ENCODE measurements at places on chromosomes 12 and 14. TPM values are rescaled to one million over a fixed set of nuclear protein-coding genes. Genes with fewer than 3 reads are reported as not detected.

The HOXC9 gene
- total RNA-seq: 0.36 TPM

The GDF3 gene
- not detected for total RNA-seq

The LRRK2 gene
- 1.4 TPM for total RNA-seq

The EIF2S3B gene
- 0.80 TPM for total RNA-seq

The FBLN5 gene
- total RNA-seq: 1.9 TPM

The B3GNT4 gene
- total RNA-seq: 0.86 TPM

The CFAP251 gene
- total RNA-seq: 3.3 TPM

The PNN gene
- total RNA-seq: 95.7 TPM

The FLVCR2 gene
- total RNA-seq: 11.8 TPM

The DBX2 gene
- 0.10 TPM for total RNA-seq

The SDSL gene
- 4.5 TPM for total RNA-seq

The TPH2 gene
- not detected for total RNA-seq

The SIX6 gene
- not detected for total RNA-seq

The KRT73 gene
- total RNA-seq: not detected

The YLPM1 gene
- total RNA-seq: 65.4 TPM

The LAG3 gene
- 2.6 TPM for total RNA-seq

The RTL1 gene
- total RNA-seq: 1.5 TPM

The GNB3 gene
- total RNA-seq: 6.3 TPM

The RHOJ gene
- 0.17 TPM for total RNA-seq

The NRIP2 gene
- 1.2 TPM for total RNA-seq

The TAS2R7 gene
- not detected for total RNA-seq

The SCFD1 gene
- 68.8 TPM for total RNA-seq

GRCh38 chr14:102231476-102232347, 73.3 kb downstream of the MOK start:
- DNase-seq: no peak

DNA sequence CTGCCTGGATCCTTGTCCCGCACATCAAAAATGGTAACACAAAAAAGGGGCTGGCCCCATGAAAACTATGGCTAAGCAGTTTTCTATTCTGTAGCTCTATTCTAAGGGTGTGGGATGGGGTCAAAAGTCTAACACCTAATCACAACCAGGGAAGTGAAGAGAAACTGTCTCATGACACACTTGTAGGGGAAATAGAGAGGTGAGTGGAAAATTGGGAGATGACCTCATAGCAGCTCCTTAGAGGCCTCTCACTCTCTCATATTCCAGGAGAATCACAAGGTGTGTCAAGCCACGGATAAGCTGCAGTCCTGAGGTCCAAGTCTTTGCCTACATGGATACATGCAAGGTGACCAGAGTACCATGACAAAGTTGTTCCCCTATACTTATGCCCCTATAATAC, 10.7 kb downstream of the KLHL28 start:
- no peak for DNase-seq

GRCh38 chr14:80751285-80751684, 190.3 kb downstream of the CEP128 start:
- no peak for DNase-seq

- DNase-seq: no peak
Measured at GRCh38 chr14:55239320-55239719, 31.9 kb upstream of the FBXO34 start.

DNA sequence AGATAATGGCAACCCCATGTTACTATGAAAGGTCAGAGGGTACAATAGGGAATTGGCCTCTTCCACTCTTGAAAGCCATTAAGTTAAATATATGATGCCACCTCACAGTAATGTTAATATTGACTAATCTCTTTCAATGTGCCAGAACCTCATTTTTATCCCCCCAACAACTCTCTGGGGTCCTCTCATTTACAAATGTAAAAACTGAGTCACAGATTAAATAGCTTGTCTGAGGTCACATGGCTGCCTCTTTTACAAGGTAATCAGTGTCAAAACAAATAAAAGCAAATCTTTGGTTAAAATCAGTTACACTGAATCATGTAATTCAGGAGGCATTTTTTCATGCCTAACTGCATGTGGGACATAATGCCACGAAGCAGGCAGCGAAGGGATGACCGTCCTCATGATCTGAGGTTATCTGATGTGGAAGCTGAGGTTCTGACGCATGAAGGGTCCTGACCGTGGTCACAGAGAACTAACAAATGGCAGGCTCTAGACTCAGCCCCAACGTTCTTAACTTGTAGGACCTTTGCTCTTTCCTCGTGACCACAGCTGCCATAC, 78.5 kb downstream of the PTPN21 start:
- no peak for DNase-seq

- DNase-seq: no peak
Measured at GRCh38 chr12:19397534-19397933, 41.8 kb upstream of the AEBP2 start.

GRCh38 chr12:113940357-113941207, 25.5 kb downstream of the RBM19 start:
- DNase-seq: no peak

DNA sequence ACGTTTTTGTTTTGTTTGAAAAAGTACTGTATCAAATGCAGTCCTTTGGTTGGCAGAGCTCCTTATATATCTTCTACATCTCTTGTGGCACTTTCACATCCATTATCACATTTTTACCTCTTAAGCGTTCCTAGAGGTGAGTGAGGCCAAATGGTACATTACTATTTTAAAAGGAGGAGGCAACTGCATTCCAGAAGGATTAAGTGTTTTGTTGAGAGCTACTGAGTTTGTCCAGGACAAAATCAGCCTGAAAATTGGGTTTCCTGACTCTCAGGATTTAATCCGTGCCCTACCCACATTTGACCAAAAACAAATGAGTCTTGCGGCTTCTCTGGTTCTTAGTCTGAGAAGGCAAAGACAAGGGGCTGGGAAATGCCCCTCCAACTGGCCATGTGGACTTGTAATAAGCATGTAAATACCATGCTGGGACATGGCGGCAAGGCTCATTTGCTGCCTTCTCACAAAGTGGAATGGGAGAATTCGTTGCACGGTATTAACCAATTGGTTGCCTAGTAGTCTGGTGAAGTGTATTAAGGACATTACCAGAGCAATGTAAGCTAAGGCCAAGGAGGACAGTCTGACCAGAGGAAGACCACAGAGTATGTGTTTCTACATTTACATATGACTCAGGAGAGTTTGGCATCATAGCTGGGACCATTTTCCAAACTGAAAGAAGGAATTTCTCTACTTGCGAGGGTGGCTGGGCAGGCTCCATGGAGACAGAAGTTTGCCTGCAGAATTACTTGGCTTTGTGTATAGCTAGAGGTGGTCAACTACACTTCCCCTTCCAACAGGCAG, 175.8 kb upstream of the PLXNC1 start:
- DNase-seq: no peak

DNA sequence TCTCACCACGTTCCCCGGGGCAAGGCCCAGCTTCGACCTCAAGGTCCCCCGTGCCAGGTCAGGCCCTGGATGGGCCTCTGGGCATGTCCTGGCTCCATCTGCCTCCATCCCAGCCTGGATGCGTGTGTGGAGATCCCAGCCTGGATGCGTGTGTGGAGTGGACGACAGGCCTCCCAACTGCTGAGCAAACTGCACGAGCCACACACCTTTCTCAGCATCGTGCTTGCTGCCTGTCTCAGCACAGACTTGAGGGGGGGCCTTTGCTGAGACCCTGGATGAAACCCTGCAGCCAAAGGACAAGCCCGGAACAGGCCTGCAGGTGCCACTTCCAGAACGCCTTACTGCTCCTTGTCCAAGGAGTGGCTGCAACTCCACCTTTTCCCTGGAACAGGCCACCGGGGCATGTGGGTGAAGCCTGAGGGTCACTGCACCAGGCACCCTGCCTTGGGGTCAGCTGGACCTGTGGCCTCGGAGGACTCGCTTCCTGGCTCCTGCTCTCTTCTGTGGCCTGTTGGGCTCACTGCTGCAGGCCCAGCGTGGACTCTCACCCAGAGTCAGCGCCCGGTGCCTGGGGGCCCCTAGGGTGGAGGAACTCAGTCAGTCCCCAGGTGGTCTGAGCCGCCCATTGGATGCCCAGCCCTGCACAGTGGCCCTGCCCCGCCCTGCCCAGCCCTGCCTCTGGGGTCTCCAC, 176.0 kb downstream of the KIF26A start:
- no peak for DNase-seq

- DNase-seq: no peak
Measured at GRCh38 chr12:16266085-16266484, 11.4 kb downstream of the SLC15A5 start.

- no peak for DNase-seq
Measured at GRCh38 chr14:63405715-63406114, 87.0 kb upstream of the GPHB5 start.

- DNase-seq: no peak
Measured at GRCh38 chr14:60485057-60485597, 736 bp downstream of the C14orf39 start.

DNA sequence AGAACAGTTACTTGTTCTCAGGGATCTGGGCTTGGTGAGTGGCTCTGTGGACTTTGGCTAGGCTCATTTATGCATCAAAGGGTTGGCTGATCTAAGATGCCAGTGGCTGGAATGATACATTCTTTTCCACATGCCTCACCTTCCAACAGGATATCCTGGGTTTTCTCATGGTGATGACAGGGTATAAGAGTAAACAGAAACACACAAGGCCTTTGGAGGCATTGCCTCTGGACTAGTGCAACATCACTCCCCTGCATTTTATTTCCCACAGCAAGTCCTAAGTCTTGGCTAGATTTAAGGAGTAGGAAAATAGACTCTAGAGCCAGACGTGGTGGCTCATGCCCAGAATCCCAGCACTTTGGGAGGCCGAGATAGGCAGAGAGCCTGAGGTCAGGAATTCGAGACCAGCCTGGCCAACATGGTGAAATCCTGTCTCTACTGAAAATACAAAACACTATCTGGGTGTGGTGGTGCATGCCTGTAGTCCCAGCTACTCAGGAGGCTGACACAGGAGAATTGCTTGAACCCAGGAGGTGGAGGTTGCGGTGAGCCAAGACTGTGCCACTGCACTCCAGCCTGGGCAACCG, 47.9 kb downstream of the RPH3A start:
- DNase-seq: no peak

GRCh38 chr12:124687917-124688316, 120.5 kb upstream of the NCOR2 start:
- DNase-seq: no peak

DNA sequence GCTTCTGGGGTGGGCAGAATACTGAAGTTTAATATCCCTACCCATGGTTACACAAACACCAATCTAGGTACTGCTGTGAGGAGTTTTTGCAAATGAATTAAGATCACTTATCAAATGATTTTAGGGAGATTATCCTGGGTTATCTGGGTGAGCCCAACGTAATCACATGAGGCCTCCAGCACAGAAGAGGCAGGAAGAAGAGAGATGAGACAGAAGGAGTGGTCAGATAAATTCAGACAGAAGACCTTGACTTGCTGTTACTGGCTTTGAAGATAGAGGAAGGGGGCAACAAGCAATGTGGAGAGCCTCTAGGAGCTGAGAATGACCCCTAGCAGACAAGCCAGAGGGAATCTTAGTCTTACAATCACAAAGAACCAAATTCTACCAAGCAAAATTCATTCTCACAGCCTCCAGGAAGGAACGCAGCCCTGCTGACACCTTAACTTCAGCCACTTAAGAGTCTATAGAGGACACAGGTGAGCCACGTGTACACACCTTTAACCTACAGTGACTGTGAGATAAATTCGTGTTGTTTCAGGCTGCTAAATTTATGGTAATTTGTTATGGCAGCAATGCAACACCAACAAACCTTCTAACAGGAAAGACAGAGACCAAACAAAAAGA, 49.4 kb downstream of the FERMT2 start:
- no peak for DNase-seq

- DNase-seq: no peak
Measured at GRCh38 chr14:59374048-59374447, 91.1 kb downstream of the GPR135 start.

DNA sequence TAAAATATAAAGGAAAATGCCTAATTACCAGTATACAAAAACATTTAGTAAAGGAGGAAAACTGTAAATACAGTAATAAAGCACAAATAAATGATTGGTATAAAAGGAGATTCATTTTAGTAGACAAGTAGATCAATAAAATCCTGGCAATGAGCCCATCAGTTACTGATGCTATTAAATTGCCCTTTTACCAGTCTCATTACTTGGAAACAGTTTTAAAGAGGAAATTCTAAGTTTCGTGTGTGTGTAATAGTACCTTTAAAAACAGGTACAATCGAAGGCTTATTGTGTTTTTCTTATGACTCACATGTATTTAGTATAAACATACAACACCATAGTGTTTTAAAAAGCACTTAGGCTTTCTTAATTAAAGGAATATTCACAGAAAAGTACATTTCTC, 46.4 kb upstream of the SYT10 start:
- no peak for DNase-seq

DNA sequence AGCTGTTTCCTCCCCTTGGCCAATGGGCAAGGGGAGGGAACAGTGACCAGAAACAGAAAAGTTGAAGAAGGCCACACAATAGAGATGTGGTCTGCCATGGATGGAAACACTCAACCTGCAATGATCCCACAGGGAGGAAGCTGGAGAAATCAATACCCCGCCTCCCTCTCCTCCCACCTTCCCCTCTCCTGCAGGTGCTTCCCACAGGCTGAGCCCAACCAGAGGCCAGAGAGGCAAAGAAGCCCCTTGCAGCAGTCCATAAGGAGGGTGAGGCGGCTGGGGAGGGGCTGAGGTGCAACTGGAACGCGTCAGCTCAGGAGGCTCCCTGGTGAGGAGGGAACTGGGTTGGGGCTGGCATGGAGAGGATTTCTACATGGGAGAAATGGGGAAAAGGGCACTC, 84.0 kb downstream of the RNF34 start:
- no peak for DNase-seq

GRCh38 chr12:10068644-10069043, 30.1 kb downstream of the CLEC1A start:
- DNase-seq: no peak

- no peak for DNase-seq
Measured at GRCh38 chr14:94561656-94562010, 391 bp downstream of the SERPINA4 start.

GRCh38 chr14:33652566-33653307, 298.1 kb downstream of the EGLN3 start:
- DNase-seq: no peak

GRCh38 chr14:96934638-96935330, 137.6 kb downstream of the VRK1 start:
- DNase-seq: no peak

- DNase-seq: no peak
Measured at GRCh38 chr14:55610713-55611370, 30.8 kb downstream of the KTN1 start.

- DNase-seq: no peak
Measured at GRCh38 chr12:4450551-4451112, 5.0 kb upstream of the FGF6 start.

DNA sequence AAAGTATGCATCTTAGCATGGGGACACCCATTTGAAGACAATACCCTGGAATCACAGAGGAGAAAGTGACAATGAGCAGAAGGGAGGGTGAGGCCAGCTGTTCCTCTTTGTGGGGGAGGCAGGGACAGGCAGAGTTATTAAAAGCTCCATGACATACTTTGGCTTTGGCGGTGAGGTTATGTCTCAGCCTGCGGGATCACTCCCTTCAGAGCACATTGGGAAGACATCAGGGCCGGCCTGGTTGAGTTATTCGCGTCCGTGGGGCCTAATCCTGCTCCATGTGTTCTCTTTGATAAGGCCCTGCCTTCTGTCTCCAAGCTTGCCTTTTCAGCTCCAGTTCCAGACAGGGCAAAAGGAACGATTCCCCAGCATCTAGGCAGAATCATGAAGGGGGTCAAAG, 98.8 kb upstream of the NTF3 start:
- no peak for DNase-seq
